ENCODE measurements at places on chromosomes 7 and 10.

GRCh38 chr10:12862459-12862858 is 139.1 kb downstream of the CCDC3 start:
- no peak for DNase-seq

DNA sequence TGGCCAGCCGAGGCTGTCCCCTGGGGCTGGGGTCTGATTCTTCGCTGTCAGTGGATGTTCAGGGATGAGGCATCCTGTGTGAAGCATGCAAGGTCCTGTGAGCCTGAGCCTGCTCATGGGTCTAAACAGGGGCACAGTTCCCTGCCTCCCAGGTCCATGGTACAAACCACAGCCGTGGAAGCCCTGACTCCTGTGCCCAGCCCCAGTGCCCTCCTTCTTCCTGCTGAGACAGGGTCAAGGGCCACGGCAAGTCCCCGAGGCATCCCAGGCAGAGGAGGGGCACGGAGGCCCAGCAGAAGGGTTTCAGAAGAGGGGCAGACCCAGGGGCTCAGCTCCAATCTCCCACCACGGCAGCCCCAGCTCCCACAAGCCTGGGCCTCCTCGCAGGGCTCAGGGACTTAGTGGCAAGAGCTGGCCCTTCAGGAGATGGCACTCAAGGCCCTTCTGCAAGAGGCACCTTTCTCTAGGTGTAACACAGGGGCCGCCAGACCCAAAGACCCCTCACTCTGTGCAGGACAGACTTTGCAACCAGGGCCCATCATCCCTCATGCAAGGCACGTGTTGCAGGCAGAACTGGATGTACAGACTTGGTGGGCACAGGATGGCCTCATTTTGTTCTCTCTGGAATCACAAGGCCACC is 248.8 kb downstream of the TCERG1L start:
- DNase-seq = no peak

DNA sequence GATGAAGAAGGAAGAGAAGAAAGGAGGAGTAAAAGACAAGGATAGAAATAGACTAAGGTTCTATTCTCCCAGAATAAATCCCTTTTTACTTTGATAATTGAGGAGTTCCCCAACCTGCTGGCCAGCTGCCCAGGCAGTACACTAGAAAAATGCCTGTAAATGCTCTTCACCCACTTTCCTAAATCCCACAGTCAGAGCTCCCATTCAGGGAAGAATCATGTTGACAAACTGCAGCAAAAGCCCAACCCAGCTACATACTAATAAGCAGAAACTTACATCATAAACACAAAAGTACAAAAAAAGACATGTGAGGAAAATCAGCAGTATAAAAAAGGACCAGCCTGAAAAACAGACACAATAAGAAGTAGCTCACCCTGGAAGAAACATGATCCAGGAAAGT is 15.8 kb upstream of the KDM7A start:
- no peak for DNase-seq

DNA sequence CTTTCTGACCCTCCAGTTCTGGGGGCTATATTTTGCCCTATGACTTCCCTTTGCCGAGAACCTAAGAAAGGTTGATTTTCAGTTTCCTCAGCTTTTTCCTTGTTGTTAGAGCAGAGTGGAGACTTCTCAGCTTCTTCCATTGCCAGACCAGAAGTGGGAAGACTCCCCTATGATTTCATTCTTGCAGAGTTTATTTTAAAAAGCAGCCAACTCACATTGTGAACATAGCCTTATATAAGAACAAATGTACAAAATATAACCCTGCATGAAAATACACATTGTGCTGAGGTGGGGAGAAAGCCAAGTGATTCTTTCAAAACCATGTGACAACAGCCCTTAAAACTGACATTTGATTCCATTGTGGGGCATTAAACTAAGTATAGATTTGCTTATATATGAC is 33.8 kb upstream of the FZD8 start:
- no peak for DNase-seq

DNA sequence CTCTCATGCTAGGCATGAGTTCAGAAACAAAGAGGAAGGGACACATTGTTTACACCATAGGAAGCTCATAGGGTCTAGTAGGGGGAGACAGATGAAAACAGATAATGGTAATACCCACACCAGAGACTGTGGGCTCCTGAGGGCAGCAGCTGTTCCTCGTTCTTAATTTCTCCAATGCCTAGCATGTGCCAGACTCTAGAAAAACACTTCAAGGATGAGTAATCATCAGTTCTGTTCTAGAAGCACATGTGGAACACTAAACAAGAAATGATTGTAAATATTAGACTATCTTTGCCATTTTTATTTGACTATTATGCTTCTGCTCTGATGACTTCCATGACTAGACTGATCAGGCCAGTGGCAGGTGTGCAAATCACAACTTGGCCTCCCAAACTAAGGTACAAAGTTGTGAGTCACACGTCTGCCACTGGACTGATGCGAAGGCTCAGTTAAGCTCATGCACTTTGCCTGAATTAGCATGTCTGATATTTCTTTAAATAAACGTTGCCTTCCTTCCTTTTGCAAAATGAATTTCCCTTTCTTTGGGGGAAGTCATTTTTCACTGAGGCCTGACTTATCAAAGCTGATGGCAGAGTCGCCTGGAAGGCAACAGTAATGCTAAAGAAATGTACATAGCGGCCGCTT is 89.2 kb upstream of the FGL2 start:
- DNase-seq = no peak

- DNase-seq = no peak
Observed at GRCh38 chr10:33704214-33704830, 369.9 kb upstream of the NRP1 start.

- no peak for DNase-seq
Observed at GRCh38 chr10:17647326-17647725, 3.4 kb downstream of the STAM start.

DNA sequence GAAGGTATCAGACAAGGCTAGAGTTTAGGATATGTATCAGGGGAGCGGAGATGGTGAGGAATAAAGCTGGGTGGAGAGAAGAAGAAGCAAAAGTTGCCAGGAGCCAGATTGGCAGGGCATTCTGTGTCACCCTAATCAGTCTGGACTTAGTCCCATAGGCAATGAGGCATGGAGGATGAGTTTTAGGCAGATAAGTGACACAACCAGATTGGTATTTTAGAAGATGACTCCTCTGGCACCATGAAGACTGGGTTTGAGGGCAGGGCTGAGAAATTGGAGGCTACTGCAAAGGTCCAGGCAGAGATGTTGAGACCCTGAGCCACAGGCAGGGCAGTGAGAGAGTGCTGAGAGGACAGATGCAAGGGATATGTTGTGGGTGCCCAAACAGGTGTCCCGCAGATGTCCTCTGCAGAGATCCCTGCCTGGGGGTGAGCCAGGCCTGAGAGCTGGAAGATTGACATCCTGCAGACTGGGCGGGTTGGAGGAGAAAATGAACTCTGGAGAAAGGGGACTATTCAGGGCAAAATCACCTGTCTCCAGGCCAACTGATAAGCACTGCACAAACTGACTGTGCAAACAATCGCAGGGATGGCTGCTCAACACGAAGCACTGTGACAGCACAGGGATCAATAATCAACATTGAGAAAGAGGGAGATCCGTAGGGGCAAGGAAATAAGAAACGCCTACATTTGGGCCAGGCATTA is 11.9 kb upstream of the HABP2 start:
- DNase-seq = no peak

DNA sequence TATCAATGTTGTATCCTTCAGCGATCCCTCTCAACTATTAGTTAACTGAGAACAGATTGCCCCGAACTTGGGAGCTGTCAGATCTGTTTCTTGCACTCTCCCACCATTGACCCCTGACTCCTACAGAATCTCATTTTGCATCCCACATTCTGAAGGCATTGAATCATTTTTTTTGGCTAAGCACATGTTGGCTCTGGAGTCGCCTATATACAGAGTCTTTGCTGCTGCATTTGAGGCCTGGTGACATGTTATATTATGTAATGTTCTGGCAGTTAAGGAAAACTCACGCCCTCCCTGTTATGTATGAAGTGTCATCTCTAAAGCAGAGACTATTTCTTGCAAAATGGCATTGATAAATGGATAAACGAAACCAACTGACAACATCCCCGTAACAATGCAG is 159.2 kb upstream of the ITGB1 start:
- DNase-seq = no peak

GRCh38 chr7:26372249-26372648 is 80.6 kb downstream of the SNX10 start:
- DNase-seq = no peak

Measured in esophagus squamous epithelium (tissue), 5 donors.